IgD-negative memory B cell (primary cell): ENCODE measurements at places on chromosomes 4 and X. TPM values are rescaled to one million over a fixed set of nuclear protein-coding genes. Genes with fewer than 3 reads are reported as not detected.

BANK1 gene
- 599 TPM for polyA plus RNA-seq

RPL34 gene
- polyA plus RNA-seq, result 4,257 TPM

ASB11 gene
- polyA plus RNA-seq, result not detected

VSIG4 gene
- not detected for polyA plus RNA-seq

TBCK gene
- polyA plus RNA-seq, result 22.9 TPM

NXF2 gene
- polyA plus RNA-seq, result not detected

SFRP2 gene
- not detected for polyA plus RNA-seq

MGST2 gene
- 2.0 TPM for polyA plus RNA-seq

ZCCHC4 gene
- polyA plus RNA-seq, result 10.1 TPM

MBNL3 gene
- polyA plus RNA-seq, result 71.2 TPM

MSMO1 gene
- polyA plus RNA-seq, result 22.5 TPM

FMR1NB gene
- polyA plus RNA-seq, result not detected

AMOT gene
- polyA plus RNA-seq, result 3.3 TPM

MAGED4B gene
- polyA plus RNA-seq, result 5.6 TPM

FAM9A gene
- not detected for polyA plus RNA-seq

LIMCH1 gene
- polyA plus RNA-seq, result not detected

ZGRF1 gene
- 1.9 TPM for polyA plus RNA-seq
